ENCODE measurements at places on chromosomes 5 and 9.

GRCh38 chr5:179287071-179287470 lies 58.2 kb downstream of the ADAMTS2 start:
- DNase-seq, result peak; percentile 29

- no peak for DNase-seq
Measured at GRCh38 chr5:95045181-95045965, 239.5 kb downstream of the MCTP1 start.

DNA sequence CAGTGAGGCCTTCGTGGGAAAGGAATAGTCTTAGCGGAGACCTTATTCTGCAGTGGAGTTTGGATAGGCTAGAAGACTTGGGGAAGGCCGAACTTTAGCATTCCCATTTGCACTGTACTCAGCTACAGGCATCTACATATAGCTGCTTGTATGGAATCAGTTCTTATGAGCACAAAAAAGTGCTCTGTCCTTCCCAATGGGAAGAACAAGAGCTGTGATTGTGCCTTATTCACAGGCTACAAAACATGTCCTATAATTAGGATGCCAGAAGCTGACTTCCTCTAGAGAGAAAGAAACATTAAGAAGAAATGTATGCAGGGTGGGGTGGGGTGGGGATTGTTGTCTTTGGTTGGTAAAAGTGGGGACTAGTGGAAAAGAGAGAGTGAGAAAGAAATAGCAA lies 154.7 kb downstream of the ATP10B start:
- DNase-seq, result no peak

DNA sequence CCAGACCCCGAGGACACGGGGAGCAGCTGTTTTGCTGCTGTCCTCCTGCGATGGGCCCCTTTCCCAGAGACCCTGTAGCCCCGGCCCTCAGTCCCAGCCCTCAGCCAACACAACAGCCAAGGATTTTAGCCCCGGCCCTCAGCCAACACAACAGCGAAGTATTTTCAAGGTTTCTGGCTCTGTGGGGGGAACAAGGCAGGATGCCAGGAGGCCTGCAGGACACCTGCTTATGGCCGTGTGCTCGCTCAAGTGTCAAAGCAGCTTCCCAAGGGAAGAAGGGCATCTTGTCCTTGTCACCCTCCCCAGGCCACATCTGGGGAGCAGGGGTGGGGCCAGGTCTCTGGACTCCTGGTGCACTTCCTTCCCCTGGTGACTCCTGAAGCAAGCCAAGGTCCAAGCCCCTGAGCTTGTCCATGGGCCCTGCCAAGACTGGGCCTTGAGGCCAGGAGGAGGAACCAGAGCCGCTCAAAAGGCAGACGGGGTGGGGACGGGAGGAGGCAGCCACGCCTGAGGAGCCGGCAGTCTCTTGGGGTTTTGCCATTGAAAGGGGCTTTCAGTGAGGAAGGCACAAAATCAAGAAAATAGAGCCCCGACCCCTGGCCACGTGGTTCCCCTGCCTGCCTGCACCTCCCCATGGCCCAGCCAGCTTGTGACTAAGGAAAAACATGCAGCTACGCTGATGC lies 10.8 kb downstream of the KCNT1 start:
- peak; percentile 74 for DNase-seq

Measured in ovary (tissue), 10 donors.